ENCODE measurements at places on chromosomes 7 and 10. TPM values are rescaled to one million over a fixed set of nuclear protein-coding genes. Genes with fewer than 3 reads are reported as not detected.

DNA sequence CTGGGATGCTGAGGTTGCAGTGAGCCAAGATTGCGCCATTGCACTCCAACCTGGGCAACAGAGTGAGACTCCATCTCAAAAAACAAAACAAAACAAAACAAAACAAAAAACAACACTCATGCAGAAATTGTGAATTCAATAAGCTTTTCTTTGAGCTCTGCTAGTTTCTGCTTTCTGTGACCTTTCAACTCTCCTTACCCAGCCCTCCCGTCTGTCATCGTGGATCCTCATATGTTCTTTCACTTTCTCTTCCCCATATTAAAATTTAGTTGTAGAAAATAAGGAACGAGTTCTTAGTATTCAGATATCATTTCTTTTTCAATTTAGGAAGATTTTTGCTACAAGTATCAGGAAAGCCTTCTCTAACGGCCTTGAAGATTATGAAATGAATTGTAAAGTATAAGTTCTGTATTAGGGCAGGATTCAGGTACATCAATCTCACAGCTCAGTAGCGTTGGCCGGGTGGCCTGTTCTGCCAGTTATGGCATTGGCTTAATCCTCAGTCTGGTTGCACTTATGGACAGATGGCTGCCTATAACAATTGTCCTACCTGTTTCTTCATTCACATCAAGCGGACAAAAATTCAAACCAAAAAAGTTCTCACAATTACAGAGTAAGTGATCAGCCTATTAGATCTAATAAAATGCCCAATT, 1167.0 kb downstream of the SORCS3 start:
- no peak for ATAC-seq

Gene SPAG6
- total RNA-seq, result not detected

- ATAC-seq, result no peak
Measured at GRCh38 chr10:27100813-27101347, 586 bp upstream of the ANKRD26 start.

- ATAC-seq, result peak; percentile 66
Measured at GRCh38 chr10:114577133-114577532, 80.9 kb downstream of the ABLIM1 start.

- no peak for ATAC-seq
Measured at GRCh38 chr10:84097787-84098353, 41.4 kb upstream of the GHITM start.

GRCh38 chr10:62577666-62578291, 203.6 kb downstream of the ZNF365 start:
- no peak for ATAC-seq

Gene WNT8B
- not detected for total RNA-seq

GRCh38 chr10:67033878-67034277, 108.0 kb downstream of the LRRTM3 start:
- no peak for ATAC-seq

Gene PAPOLB
- total RNA-seq, result not detected

DNA sequence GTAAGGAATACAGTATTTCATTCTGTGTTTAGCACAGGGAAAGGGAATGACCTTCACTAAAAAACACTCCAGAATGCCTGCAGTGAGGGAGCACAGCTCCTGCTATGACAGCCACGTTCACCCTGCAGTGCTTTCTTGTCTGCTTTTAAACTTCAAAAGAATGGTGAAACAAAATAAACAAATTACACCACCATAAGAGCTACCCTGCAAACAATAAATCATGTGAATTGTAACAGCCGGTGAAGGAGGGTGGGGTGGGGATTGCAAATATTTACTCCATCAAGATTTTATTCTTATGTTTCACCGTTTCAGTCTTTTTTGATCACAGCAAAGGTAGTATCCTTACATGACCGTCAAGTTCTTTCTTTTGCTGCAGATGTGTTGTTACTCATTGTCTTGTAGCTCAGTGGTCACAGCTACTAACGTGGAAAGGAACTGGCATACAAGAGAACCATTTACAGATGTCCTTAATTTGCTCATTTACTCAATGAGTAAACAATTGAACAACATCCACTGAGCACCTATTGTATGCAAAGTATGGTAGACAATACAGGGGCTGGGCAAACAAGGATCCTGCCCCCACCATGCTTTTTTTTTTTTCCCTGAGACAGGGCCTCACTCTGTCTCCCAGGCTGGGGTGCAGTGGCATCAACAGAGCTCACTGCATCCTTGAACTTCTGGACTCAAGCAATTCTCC, 4.1 kb upstream of the CHN2 start:
- ATAC-seq, result no peak

DNA sequence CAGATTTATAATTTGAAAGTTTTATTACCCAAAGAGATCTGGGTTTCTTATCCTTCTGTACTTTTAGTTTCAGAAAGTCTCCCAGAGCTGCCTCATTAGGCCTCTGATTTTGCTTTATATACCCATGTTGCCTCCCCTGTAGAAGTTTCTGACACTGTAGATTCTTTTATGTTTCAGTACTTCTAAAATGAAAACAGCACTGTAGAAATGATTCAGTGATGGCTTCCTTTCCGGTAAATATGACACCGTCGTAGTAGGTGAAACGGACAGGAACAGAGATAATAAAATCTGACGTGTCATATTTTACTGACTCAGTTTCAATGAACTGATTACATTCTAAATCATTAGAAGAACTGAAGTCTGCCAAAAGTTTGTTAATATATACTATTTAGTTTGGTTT, 272.7 kb downstream of the TWIST1 start:
- no peak for ATAC-seq

DNA sequence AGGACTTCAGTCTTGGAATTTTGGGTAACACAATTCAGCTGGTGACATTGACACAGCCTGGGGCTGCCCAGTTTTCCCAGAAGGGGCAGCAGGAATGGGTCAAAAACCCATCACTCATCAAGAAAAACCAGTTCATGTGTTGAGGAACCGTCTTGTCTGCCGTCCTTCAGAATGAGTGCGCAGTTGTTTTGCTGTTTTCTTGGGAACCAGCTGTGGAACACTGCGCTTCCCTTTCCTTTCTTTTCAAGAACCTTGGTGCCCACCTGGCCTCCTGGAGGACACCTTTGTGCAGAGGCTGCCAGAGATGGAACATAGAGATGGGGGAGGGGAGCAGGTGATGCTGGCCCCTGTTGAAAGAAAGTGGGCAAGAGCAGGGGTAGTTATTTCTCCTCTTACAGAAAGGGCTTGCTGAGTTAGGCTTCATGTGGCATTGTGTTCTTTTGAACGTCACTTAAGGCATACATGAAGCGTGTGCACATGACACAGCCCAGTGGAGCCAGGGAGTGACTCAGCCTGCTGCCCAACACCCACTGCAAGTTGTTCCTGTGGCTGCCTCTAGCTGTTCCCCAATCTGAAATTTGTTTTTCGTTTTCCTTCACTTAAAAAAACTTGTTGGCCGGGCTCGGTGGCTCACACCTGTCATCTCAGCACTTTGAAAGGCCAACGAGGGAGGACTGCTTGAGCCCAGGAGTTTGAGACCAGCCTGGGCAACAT, 87.4 kb upstream of the TNS3 start:
- peak; percentile 78 for ATAC-seq

DNA sequence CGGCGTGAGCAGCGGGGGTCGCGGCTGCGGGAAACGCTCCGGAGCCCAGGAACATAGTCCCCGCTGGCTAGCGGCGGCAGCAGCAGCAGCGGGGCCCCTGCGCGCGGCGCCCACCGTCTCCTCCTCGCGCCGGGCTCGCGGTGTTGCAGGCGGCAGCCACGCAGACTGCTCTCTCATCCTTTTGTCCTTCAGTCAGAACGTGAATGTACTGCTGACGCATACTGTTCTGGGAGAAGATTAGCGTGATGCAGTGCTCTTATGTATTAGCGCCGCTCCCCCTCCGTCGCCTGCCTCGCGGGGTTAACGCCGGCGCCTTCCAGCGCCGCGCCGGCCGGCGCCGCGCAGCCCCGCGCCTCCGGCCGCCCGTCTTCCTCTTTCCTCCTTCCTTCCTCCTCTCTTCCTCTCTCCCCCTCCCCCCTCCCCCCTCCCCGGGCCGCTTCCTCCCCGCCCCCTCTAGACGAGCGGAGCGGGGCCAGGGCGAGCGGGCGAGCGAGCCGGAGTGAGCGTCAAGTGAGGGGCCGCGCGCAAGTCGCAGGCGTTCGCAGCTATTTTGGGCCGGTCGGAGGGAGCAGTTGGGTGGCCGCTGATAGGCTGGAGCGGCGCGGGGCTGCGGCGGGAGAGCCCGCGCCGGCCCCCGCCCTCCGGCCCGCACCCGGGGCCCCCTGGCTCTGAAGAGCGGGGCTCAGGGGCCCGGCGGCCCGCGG, 816 bp upstream of the LRRC4 start:
- peak; percentile 64 for ATAC-seq

Data from gastroesophageal sphincter (tissue), 4 donors.